Transverse colon (tissue), 4 donors: ENCODE measurements at places on chromosomes 3 and 15. TPM values are rescaled to one million over a fixed set of nuclear protein-coding genes. Genes with fewer than 3 reads are reported as not detected.
A peak's percentile ranks its signal among the peaks of the same experiment; 100 is the strongest.

FOXB1 gene
- total RNA-seq, result not detected

GABRA5 gene
- not detected for total RNA-seq

TRPM1 gene
- total RNA-seq, result not detected

- no peak for DNase-seq
Observed at GRCh38 chr3:179801856-179802255, 149.0 kb downstream of the USP13 start.

DNA sequence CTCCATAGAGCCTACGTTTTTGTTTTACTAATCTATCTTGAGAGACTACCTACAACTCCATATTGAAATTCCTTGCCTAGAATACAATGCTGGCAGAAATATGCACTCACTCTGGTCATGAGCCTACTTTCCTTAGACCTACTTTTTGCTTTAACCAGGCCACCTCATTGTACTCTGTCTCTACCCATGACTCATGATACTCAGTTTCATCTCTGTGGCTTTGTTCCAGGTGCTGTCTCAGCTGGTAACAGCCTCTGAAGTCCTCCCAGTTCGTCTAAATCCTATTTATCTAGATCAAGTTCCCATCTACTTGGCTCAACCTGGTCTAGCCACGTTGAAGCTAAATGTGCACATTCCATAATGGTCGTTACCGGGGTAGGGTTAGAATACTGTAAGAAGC is 536.4 kb downstream of the RSL24D1 start:
- DNase-seq, result no peak

- peak; percentile 23 for DNase-seq
Observed at GRCh38 chr15:39084674-39085530, 496.0 kb upstream of the THBS1 start.

DNA sequence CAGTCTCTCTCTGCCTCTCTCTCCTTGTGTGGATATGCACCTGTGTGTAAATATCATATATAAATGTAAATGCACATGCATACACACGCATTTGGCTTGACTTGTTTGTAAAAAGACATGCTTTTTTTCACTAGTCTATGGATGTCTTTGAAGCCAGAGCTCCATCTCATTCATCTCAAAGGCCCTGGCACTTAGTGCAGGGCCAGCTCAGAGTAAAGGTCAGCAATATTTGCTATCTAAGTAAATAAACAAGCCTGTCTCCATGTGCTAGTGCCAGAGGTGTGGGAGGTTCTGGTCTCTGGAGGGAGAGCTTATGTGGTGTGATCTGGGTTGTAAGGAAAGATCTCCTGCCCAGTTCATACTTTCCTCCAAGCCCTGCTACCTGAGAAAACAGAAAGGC is 5.6 kb downstream of the CLSTN2 start:
- DNase-seq, result no peak

DNA sequence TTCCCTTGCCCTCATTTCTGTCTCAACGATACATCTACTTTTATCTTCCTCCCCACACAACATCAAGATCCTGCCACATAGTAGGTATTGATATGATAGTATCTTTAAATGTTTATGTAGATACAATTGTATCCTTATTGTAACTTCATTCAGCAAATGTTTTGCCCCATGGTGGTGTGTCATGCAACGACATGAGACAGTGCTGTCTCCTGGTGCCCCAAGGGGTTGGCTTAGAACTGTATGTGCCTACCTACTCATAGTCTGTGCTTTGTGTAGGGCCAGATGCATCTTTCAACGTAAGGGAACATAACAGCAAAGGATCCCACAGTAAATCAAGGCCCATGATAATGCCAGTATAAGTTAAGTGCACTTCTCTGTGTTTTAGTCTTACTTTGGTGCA is 2.8 kb upstream of the CD47 start:
- DNase-seq, result no peak

- DNase-seq, result peak; percentile 84
Observed at GRCh38 chr3:123652342-123652984, 67.6 kb upstream of the HACD2 start.

- no peak for DNase-seq
Observed at GRCh38 chr3:12461097-12461649, 23.1 kb upstream of the TSEN2 start.

DNA sequence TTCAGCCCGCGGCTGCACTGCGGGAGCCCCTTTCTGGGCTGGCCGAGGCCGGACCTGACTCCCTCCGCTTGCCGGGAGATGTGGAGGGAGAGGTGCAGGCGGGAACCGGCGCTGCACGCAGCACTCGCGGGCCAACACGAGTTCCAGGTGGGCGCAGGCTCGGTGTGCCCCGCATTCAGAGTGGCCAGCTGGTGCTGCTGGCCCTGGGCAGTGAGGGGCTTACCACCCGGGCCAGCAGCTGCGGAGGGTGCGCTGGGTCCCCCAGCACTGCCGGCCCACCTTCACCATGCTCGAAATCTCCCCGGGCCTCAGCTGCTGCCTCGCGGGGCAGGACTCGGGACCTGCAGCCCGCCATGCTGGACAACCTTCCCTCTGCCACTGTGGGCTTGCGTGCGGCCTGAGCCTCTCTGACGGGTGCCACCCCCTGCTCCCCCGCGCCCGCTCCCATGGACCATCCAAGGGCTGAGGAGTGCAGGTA is 733.5 kb upstream of the CCDC54 start:
- DNase-seq, result no peak
